ENCODE measurements at places on chromosomes 11 and 22. TPM values are rescaled to one million over a fixed set of nuclear protein-coding genes. Genes with fewer than 3 reads are reported as not detected.

The ASRGL1 gene
- total RNA-seq: 62.2 TPM

The SMIM35 gene
- not detected for total RNA-seq

The B3GAT1 gene
- 3.7 TPM for total RNA-seq

The MMP12 gene
- total RNA-seq: not detected

The CHADL gene
- total RNA-seq: 2.7 TPM

The C1QTNF5 gene
- total RNA-seq: 42.8 TPM

The BDNF gene
- total RNA-seq: 0.31 TPM

The DUSP8 gene
- total RNA-seq: 9.1 TPM

Data from kidney (tissue), 22 donors.